Bronchial epithelial cell (primary cell): ENCODE measurements at places on chromosomes 3 and 15.
A peak's percentile ranks its signal among the peaks of the same experiment; 100 is the strongest.

- DNase-seq = no peak
Observed at GRCh38 chr15:64151727-64152506, at the start of gene SNX22. Gene SNX22 (plus strand): TSS chr15:64151731. CDS start chr15:64151776, 45 bp downstream.

DNA sequence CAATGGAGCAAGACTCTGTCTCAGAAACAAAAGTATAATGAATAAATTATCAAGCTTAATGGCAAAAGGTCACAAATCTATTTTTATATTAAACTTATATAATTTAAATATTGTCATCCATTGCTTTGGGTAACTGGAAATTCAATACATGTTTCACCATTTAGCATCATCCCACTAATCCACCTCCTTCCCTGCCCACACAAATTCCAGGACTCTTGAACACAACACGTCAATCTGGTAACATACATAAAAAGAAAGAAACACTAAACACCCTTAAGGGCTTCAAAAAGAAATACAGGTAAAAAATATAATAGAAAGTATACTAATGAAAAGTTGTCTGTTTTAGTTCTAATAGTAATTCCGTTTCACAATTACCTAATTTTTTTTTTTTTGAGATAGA, 149.4 kb downstream of the STAG1 start:
- DNase-seq = peak; percentile 15

GRCh38 chr3:169280010-169280585, 383.4 kb downstream of the MECOM start:
- no peak for DNase-seq

GRCh38 chr15:60003243-60004008, 685 bp upstream of the FOXB1 start:
- no peak for DNase-seq

- DNase-seq = no peak
Observed at GRCh38 chr15:27235681-27236080, 264.7 kb downstream of the GABRG3 start.

DNA sequence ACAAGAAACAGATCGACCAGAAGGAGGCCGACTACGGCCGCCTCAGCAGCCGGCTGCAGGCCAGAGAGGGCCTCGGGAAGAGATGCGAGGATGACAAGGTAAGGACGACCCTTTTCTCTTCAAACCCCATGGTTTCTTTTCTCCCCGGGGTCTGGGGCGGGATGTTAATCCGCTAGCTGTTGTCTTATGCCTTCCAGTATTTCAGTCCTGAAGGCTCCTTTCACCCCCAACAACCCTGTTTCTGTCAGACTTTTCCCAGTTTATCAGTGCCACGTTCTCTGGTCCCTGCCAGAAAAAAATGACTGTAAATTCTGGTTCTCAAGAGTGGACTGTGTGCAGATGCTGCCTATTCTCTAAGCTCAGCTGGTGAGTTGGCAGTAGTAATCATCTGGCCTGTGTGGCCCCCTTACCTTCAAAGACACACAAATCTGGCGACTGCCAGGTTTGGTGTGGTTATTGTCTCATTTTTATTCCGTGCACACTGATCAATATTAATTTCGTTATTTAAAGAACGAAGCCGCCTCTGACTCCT, 806 bp downstream of the GOLM2 start:
- peak; percentile 5 for DNase-seq

DNA sequence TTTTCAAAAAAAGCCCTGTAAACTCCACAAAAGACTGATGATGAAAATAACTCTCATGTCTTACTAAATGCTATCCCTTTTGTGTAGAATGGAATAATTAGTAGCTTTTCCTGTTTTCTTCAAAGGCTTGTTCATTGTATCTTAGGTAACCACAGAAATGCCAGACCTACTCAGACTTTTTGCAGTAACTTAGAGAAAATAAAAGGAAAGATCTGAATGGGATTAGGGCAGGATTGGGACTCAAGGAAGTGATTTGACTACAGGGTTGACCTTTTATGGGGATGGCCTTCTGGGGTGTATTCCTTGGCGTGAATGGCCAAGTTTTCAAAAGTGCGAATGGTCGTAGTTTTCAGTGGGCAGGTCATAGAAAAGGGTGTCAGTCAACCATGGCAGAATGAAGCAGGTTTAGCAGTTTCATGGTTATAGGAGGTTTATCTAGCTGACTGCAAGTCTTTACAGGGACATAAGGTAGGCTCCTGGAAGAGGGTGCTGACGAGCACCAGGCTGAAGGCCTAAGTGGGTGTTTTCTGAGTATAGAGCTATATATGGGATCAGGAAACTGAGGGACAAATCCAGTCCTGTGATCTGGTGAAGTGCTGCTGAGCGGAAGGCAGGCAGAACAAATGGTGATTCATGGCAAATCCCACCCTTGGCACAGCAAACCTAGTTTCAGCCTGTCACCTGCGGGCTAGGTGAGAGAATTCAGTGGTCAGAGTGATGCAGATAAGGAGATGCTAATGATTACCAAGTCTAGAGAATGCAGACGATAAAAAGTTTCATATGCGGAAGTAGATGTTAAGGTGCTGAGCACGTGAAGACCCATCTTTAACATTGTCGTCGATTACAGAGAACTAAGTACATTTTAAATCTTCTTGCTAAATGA, 46.4 kb downstream of the IL1RAP start:
- DNase-seq = no peak

DNA sequence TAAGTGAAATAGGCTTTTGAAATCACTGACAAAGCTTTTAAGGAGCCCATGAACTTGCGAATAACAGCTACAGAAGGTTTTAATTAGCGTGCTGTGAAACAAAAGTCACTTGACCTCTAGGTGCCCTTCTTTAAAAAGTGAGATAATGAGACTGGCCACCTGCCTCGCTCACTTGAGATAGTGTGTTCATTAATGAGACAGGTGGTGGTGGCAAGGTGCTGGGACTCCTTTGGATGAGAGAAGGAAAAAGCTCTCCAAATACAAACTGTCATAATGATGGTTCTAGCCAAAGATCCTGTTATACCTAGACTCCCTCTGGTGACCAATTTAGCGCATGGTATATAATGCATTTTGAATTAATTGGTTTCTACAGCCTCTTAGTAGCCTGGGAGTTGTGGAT, 22.7 kb upstream of the IREB2 start:
- DNase-seq = peak; percentile 43

DNA sequence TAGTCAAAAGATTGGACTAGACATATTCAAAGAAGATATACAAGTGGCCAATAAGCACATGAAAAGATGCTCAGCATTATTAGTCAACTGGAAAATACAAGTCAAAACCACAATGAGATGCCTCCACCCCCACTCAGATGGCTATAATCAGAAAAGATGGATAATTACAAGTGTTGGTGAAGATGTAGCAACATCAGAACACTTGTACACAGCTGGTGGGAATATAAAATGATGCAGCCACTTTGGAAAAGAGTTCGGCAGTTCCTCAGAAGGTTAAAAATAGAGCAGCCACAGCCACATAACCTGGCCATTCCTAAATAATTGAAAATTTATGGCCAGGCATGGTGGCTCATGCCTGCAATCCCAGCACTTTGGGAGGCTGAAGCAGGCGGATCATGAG, 38.4 kb downstream of the HEG1 start:
- DNase-seq = no peak

- peak; percentile 46 for DNase-seq
Observed at GRCh38 chr3:29370476-29371420, 89.9 kb downstream of the RBMS3 start.

- DNase-seq = peak; percentile 74
Observed at GRCh38 chr3:21979706-21980105, 228.7 kb upstream of the ZNF385D start.
